Left ventricle myocardium superior (tissue), 1 donor: ENCODE measurements at places on chromosomes 4 and X.

DNA sequence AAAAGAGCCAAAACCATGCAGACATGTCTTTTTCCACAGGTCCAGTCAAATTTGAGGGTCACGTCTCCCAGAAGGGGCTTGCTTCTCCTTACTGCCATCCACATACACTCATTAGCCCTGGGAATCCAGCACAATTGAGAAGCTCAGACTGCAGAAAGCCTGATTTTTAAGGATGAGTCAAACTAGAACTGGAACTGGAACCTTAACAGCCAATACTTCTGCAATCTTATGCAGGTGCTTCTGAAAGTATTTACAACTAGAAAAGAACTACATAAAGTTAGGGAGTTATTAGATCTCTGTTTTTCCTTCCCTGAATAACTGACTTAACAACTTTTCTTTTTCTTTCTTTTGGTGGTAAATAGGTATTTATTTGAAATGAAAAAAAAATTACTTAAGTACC lies 86.3 kb downstream of the CDS1 start:
- no peak for DNase-seq

GRCh38 chr4:3791910-3792542 lies 25.8 kb downstream of the ADRA2C start:
- peak; percentile 69 for DNase-seq

GRCh38 chrX:122622795-122623194 lies 561.3 kb upstream of the GRIA3 start:
- DNase-seq = no peak

GRCh38 chr4:8840816-8841455 lies 30.7 kb downstream of the HMX1 start:
- DNase-seq = no peak

DNA sequence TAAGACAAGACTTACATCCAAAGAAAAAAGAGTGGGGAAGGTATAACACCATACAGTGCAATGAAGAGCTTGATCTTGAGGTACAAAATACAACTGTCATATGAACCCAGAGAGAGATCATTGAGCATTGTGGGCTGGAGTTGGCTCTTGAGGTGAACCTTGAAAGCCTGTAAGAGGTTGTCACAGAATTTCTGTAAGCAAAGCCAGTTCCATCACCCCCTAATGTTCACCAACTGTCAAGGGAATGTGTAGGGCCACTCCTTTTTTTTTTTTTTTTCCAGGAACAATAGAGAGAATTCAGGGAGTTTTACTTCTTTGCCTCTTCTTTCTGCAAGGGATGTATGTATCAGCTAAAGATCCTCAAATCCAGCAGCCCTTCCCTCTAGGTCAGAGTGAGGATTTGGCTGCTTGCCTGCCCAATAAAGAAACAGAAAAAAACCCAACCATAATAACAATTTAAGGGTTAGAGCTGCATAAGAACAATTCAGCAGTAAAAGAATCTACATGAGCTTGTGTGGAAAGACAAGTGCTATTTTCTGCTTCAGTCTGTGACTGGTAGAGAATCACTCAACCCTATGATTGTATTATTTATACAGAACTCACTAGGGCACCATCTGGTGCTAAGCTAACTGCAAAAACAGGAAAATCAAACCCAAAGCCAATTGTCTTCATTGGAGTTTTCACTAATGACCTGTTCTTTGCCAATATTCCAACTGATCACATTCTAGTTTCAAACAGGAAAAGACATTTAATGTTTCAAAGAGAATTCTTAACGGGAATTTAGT lies 217.5 kb upstream of the TEX13C start:
- no peak for DNase-seq
